Brain pericyte (primary cell): ENCODE measurements at places on chromosomes 5 and 9.
A peak's percentile ranks its signal among the peaks of the same experiment; 100 is the strongest.

DNA sequence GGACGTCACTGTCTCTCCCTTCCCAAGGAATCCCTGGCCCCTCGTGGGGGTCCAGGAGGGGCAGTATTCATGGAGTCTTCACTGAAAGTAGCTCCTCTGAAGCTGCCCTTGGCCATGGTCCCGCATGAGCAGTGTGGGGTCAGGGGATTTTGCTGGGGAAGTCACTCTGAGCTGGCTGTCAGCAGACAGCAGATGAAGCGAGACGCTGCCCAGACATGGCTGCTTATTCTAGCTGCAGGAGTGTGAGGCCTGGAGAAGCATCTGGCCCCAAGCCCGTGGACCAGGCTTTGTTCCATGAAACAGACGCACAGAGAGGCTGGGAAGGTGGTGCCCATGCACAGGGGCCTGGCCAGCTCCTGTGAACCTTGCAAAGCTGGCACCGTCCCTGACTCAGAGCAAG lies 21.5 kb upstream of the ASS1 start:
- DNase-seq = no peak

- DNase-seq = no peak
Observed at GRCh38 chr9:134730011-134730760, 88.6 kb downstream of the COL5A1 start.

- DNase-seq = no peak
Observed at GRCh38 chr5:136025900-136026299, 2.9 kb upstream of the TGFBI start.

GRCh38 chr5:178389796-178390195 lies 157.2 kb upstream of the PHYKPL start:
- no peak for DNase-seq

GRCh38 chr9:129944506-129945116 lies 98.4 kb downstream of the FNBP1 start:
- DNase-seq = no peak

GRCh38 chr9:107894572-107895261 lies 405.1 kb upstream of the KLF4 start:
- DNase-seq = no peak

- DNase-seq = no peak
Observed at GRCh38 chr5:142056816-142057696, 44.2 kb upstream of the GNPDA1 start.

GRCh38 chr5:107135391-107135790 lies 535.3 kb downstream of the EFNA5 start:
- no peak for DNase-seq

- DNase-seq = no peak
Observed at GRCh38 chr5:179393078-179393477, 47.8 kb upstream of the ADAMTS2 start.

DNA sequence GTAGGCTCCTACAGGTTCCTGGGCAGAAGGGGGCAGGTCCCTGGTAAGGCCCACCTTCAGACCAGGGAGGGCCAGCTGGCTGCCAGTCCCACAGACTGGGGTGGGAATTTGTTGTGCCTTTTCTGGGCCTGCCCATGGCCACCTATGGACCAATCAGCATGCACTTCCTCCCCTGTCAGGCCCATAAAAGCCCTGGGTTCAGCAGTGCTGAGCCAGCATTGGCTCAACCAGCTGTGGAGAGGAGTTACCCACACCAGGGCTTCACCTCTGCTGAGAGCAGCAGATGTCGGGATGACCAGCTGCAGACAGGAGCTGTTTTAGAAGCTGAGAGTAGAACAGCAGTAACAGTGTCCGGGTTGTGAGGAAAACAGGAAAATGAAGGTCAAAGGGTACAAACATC lies 373.4 kb upstream of the ACO1 start:
- no peak for DNase-seq

GRCh38 chr9:98415782-98416181 lies 160.3 kb upstream of the TBC1D2 start:
- no peak for DNase-seq

GRCh38 chr5:136132087-136132486 lies 558 bp upstream of the SMAD5 start:
- DNase-seq = no peak

DNA sequence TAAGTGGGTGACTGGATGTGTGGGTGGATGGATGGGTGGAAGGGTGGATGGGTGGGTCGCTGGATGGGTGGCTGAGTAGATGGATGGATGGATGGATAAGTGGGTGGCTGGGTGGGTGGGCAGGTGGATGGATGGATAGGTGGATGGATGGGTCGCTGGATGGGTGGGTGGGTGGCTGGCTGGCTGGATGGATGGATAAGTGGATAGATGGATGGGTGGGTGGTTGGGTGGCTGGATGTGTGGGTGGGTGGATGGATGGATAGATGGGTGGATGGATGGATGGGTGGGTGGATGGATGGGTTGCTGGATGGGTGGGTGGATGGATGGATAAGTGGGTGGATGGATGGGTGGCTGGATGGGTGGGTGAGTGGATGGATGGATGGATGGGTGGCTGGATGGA lies 27.3 kb upstream of the CEP72 start:
- no peak for DNase-seq

GRCh38 chr9:119368681-119369581 lies at the start of gene BRINP1:
TSS of gene BRINP1 (minus strand) at chr9:119369435. CDS start at chr9:119313355, 56,080 bp downstream.
- DNase-seq = no peak

- no peak for DNase-seq
Observed at GRCh38 chr9:88236511-88237478, 98.5 kb upstream of the SPATA31C2 start.

- DNase-seq = no peak
Observed at GRCh38 chr9:113919871-113920270, 43.8 kb downstream of the ZNF618 start.

DNA sequence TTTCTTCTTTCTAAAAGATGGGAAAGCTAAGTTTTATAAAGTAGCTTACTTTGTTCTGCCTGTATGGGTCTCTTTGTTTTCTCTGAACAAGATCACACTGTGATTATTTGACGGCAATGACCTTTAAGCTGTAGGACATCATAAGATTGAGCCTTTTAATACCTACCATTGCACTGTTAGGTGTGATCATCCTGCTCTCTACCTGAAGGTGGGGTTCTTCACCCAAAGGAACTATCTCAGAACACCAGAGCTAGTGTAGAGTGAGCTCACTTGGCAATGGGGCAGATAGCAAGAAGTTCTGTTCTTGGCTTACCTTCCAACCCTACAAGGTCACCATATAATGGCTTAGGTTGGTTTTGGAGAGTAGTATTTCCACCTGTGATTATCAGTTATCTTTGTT lies 200.2 kb downstream of the SPATA31D1 start:
- DNase-seq = no peak

- DNase-seq = no peak
Observed at GRCh38 chr9:130844044-130844451, 9.0 kb downstream of the ABL1 start.

- DNase-seq = no peak
Observed at GRCh38 chr5:3786165-3786564, 190.5 kb downstream of the IRX1 start.

DNA sequence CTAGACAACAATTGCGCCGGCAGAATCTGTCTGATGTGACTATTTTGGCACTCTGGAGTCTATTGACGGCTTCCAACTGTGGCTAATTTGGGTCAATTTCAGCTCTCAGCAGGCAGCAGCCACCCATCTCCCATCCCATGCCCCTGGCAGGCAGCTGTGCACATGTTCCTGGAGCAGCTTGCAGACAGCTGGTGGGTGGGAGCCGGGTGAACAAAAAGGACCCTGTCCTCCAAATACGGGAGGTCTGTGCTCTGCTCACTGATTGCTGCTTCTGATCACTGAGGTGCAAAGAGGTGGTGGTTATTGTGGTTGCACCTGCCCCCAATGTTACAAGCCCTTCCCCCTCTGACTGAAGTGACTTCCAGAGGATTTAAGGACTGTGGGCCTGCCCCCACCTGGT lies 45.0 kb upstream of the N4BP3 start:
- DNase-seq = no peak

DNA sequence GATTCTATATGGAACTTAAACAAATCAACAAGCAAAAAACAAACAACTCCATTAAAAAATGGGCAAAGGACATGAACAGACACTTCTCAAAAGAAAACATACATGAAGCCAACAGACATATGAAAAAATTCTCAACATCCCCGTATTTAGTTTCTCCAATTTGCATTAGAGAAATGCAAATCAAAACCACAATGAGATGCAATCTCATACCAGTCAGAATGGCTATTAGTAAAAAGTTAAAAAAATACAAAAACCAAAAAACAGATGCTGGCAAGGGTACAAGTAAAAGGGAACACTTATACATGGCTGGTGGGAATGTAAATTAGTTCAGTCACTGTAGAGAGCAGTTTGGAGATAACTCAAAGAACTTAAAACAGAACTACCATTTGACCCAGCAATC lies 342.1 kb upstream of the NUDT12 start:
- no peak for DNase-seq

DNA sequence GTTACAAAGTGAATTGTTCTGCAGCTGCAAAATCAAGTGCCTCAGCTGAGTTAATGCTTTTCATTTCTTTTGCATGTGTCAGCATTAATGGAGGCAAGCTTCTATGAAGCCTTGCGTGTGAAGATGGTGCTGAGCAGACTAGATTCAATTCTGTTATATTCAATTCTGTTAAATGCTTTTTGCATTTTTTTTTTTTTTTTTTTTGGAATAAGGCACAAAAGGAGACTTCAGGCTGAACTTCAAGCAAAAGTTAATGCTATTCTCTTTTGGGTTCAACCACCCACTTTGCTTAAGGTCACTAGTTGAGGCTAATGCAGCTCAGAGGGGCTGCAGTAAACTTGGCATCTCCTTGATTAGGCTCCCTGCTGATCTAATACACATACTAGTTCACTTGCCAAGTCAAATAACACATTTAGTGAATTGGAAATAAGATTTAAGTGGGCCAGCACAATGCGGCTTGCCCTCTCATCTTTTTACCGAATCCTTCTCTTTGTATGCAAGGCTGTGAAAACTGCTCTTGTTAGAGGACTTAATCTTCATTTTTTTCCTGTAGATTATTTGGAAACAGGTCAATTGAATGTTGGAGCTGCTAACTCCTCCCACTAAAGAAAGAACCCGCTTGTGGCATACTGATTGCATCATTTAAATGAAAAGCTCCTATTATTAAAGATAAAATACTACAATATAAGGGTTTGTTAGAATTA lies 1020.2 kb downstream of the NR2F1-AS1 start:
- DNase-seq = peak; percentile 48

DNA sequence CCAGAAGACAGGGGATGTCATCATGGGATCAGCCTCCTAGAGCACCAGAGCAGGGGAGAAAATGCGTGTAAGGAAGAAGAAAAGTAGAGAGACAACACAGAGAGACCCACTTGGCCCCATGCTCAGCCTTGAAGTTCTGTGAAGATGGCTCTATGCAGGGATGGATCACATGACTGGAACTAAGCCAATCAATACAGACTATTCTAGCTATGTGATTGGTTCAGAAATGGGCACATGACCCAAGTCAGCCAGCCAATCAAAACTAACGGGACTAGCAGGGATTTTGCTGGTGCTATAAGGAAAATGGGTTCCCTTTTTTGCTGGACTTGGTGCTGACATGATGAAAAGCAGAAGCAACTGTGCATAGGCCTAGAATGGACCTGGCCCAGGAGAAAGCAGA lies 173.0 kb upstream of the TBC1D2 start:
- DNase-seq = no peak

DNA sequence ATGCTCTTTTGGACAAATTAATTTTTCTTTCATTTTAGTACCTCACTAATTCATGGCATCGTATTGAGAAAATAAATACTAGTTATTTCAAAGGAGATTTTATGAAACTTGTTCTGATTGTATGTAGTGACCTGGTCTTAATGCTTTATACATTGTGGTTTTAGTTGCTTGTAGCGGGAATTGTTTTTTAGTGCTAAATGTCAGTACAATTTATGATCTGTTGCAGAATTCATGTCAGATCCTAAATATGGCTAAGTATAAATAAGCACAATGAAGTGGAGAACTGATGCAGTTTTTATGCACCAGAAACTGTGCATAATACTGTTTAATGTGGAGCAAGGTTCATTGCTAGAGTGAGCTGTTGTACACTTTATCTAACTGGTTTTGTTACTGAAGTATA lies 308.8 kb downstream of the PJA2 start:
- no peak for DNase-seq

DNA sequence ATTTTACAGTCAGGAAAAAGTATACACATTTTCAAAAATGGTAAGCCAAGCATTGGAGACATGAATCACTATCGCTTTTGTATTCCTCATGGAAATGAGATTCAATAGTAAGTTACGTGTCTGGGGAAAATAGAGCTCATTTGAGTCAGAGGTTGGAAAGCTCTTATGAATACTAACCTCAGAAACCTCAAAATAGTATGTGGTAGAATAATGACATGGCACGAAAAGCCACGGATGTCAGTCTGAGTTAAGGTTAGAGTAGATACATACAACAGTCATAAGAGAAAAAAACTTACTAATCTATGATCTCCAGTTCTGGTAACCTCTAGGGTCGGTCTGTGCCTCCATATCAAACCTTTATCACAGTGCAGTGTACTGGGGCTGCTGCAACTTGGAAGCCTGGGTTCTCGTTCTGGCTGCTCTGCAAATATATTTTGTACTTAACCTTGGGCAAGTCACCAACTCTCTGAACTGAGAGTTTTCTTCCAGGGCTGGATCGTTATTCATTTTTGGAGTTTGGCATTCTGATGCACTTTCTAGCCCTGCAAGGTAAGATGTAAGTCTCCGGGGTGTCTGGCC lies 31.8 kb downstream of the MAP1B start:
- DNase-seq = peak; percentile 41

DNA sequence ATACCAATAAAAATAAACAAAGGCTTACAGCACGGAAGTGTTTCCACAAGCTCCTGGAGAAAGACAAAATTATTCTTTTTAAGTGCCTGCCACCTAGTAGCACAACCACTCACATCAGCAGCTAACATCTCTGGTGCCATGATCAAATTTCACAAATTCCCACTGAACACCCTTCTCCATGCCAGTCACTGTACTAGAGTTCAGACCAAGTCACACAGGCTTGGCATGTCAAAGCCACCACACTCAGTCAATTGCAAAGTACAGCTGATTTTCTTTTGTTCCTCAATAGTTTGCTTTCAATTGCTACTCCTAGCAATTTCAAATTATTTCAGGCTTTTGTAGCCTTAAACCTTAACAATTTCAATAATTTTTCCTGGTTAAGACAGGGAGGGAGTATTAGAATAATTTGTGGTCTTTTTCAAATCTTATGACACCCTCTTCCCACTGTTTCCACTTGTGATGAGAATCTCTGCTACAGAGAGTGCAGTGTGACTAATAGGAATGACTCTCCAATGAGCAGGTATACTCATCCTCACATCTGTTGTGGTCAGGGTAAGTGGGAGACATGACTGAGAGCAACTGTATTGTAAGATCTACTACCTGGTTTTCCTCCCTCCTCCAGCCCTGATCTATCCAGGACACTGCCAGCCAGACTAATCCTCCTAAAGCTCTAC lies 46.2 kb downstream of the RNF145 start:
- no peak for DNase-seq

GRCh38 chr5:127515693-127516440 lies 1.6 kb upstream of the PRRC1 start:
- DNase-seq = no peak

- no peak for DNase-seq
Observed at GRCh38 chr9:88820055-88820454, 171.2 kb upstream of the S1PR3 start.

DNA sequence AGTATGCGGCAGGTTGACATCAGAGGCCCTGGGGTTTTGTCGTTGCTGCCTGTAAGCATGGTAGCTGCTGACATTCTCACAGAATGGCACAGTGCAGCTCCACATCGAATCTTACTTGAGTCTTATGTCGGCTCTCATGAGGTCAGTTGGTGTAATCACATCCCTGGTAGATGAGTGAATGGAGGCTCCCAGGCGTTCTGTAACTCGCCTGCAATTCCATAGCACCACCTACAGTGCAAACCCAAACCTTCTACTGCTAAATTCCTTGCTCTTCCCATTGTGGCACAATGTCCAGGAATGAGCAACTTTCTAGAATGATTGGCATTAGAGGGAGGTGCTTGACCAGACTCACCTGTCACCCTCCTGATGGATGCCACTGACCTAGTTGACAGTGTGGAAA lies 578.4 kb downstream of the CCDC171 start:
- no peak for DNase-seq
